NCI-H748 treated with DMSO at 0.1 percent for 48 hours (cell line): ENCODE measurements at places on chromosomes 11 and 22.

GRCh38 chr11:107655602-107656001 is 56.3 kb downstream of the SLN start:
- DNase-seq: no peak

DNA sequence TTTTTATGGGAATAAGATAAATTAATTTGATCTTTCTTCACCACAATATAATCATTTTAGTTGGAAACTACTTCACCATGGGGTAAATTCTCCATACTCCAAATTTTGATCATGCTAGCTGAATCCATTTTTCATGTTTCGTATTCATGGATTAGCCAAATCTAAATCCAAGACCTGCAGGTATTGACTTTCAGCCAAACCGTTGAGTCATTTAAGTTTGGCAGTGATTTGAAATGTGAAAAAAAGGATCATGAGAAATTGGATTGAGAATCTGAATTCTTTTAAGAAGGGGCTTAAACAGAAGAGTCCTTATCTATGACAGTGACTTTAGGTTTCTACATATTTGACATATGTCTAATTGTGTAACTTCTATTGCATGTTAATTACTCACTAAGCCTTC is 5.3 kb downstream of the GAS2 start:
- no peak for DNase-seq

- DNase-seq: no peak
Observed at GRCh38 chr11:117696540-117696939, 100.5 kb downstream of the DSCAML1 start.

GRCh38 chr11:5923427-5923776 is 18.6 kb upstream of the OR56A3 start:
- no peak for DNase-seq

GRCh38 chr22:35099883-35100282 is 33.9 kb downstream of the ISX start:
- no peak for DNase-seq

DNA sequence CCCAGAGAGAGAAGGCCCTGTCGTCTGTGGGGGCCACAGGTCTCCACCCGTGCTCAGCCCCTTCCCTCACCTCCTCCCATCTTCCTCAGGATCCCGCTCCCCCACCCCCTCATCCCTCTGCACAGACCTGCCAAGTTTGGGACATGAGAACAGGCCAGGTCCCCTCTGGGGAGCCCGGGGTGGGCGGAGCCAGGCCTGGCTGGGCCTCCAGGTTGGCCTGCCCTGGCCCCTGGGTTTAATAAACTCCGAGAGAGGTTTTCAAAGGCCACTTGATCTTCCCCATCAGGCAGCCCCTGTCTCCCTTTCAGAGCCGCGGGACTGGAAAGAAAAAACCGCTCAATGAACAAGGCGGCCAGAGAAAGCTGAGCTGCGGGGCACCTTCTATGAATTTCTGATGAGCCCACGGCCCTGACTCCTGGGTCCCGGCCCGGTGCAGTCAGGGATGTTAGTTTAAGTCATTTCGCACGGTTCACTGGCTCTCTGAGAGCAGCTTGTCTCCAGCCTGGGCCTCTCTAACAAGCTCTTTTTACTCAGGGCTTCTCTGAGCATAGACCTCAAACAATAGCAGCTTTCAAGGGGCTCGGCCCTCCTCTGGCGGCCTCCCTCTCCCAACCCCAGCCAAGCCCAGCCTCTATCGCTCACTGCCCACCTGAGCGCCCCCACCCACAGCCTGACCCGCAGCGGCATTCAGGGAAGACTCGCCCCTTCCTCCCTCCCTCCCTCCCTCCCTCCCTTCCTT is 64.8 kb downstream of the RPUSD4 start:
- DNase-seq: peak; percentile 21

DNA sequence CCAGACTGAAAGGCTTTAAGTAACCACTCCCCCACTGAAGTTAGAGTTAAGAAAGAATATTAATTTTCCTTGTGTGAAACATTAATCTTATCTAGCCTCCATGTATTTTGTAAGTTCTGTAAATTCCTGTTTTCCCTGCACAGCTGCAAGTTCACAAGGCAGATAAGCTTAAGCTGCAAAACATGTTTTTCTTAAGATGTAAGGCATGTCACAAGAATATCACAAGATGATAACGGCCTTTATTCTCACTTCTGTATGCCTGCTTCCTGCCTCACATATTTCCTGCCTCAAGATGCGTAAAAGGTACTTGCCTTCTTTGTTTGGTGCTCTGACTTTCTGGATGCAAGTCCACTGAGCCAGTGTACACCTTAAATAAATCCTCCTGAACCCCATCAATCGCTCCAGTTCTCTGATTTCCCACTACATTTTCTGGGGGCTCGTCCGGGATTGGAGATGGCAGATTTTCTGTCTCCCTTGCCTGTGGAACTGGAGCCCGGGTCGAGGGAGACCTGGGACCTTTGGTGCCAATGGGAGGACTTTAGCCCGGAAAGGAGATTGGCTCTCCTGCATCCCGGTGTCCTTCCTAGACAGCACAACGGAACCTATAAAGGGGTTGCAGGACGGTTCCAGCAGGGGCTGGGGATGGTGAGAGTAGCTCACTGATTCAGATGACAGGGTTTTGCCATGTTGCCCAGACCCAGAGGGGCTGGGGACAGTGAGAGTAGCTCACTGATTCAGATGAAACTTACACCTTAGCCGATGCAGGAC is 30.2 kb downstream of the PPARA start:
- DNase-seq: no peak

- peak; percentile 11 for DNase-seq
Observed at GRCh38 chr11:85759915-85760314, 51.0 kb downstream of the SYTL2 start.

DNA sequence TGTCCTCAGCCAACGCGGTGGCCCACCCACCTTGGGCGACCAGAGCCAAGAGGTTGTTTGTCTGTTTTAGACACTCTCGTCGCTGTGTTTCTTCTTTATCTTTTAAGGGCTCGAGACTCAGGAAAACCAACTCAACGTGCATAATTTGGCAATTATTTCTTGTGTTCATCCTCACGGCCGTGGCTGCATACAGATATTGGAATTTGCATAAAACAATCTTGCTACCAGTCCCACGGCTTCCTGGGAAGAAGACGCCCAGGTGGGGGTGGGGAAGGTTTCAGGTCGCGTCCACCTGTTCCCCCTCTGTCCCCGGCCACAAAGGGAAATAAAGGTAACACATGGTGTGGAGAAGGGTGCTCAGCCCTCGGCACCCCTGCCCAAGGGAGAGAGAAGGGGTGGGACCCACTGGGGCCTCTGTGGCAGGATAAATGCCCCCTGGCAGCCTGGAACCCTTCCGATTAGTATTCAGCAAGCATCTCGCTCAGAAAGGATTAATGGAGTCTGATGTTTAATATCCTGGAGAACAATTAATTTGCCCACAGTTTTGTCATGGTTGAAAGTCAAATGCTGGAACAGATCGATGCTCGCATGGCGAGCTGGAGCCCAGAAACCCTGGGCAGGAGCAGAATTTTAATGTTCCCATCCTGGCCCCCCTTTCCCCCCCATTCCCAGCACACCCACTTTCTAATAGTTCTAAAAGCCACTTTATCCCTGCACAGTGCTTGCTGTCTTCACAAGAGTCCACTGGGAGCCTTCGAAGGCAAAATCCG is 359.7 kb downstream of the MN1 start:
- no peak for DNase-seq

GRCh38 chr11:75400146-75400865 is 988 bp downstream of the RPS3 start:
- no peak for DNase-seq

DNA sequence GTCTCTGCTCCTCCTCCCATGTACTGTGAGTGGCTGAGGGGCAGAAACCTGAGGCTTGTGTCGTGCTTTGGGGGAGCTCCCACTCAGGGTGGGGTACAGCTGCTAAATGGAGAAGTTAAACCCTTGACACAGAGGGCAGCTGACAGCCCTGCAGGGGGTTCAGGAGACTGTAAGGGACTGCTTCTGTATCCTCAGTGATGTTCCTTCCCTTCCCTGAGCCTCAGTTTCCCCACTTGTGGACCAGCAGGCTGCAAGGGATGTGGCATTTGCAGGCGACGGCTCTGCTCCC is 15.6 kb downstream of the SYNGR1 start:
- DNase-seq: no peak

DNA sequence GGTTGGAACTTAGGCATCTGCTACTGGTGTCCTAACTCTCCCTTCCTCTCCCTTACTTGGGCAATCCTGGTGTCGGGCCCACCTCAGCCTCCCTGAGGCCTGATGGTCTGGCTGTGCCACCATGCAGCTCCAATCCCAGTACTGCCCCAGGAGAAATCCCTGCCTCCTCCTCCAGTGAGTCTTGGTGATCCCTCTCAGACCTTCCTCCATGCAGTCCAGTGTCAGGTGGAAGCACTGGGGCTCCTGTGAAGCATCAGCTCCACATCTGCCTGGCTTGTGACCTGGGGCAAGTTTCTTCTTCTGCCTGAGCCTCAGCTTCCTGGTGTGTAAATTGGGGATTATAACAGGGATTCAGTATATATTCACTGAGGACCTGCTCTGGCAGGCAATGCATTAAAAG is 1.8 kb upstream of the PELI3 start:
- no peak for DNase-seq

GRCh38 chr11:114832532-114833125 is 154.3 kb downstream of the NXPE2 start:
- peak; percentile 86 for DNase-seq

GRCh38 chr11:56910046-56910773 is 78.5 kb upstream of the OR5AK2 start:
- no peak for DNase-seq

- no peak for DNase-seq
Observed at GRCh38 chr11:17736579-17736893, 2.0 kb downstream of the KCNC1 start.

GRCh38 chr22:31818481-31819392 is 64.9 kb downstream of the DEPDC5 start:
- DNase-seq: no peak

DNA sequence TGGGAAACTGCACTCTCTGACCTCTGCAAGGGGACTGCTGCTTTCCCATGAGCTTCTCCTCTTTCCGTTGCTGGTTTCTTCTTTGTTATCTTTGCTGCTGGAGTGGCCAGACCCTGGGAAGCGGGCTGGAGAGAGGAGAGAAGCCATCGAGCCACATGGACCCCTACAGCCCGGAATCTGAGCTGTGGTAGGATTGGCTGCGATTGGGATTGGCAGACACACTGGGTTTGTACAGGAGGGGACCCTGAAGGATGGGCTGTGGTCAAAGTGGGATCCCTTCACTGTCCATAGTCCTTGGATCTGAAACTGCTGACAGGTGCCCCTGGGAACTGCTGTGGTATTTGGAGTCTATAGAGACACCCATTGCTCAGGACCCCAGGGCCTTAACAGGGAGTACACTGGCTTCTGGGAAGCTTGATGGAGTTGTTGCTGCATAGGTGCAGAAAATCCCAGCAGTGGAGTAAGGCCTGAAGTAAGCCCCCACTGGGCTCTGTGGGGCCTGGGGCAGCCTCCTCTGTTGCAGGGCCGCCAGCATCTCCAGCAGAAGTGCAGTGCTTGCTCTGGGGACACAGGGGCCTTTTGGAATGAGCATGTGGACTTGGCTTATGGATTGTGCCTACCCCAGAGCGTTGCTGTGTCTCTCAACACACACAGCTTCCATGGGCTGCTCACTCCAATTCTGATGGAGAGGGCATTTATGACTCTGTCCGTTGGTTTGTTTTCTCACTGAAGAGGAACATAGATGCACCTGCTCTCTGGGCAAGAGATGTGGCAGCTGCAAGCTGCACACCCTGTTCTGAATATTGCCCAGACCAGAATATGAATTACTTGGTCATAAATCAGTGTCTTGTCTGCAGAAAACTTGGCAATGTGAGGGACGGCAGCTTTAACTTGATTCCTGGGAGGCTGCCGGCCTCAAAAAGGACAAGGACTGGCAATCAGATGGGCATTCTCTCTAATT is 32.0 kb downstream of the BCR start:
- DNase-seq: peak; percentile 18

GRCh38 chr11:122727101-122727929 is 71.8 kb downstream of the UBASH3B start:
- DNase-seq: no peak

DNA sequence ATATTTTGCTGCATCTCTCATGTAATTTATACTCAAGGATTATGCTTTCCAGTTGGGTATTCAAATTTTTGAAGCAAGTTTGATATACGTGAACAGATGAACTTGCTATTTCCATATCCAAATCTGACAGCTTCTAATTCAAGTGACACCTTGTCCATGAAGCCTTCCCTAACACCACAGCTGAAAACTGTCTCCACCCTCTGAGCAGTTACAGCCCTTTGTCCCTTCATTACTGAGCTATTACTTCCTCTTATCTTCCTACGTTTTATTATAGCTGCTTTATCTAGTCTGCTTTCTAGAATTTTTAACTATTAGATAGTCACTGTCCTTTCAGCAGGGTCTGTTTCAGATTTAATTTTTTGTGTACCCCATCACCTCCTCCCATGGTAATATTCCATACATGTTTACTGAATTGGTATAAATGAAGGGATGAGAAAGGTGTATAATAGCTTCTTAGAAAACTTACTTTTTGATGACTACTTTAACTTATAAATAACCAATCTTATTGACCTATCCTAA is 13.3 kb upstream of the PRSS23 start:
- DNase-seq: no peak

DNA sequence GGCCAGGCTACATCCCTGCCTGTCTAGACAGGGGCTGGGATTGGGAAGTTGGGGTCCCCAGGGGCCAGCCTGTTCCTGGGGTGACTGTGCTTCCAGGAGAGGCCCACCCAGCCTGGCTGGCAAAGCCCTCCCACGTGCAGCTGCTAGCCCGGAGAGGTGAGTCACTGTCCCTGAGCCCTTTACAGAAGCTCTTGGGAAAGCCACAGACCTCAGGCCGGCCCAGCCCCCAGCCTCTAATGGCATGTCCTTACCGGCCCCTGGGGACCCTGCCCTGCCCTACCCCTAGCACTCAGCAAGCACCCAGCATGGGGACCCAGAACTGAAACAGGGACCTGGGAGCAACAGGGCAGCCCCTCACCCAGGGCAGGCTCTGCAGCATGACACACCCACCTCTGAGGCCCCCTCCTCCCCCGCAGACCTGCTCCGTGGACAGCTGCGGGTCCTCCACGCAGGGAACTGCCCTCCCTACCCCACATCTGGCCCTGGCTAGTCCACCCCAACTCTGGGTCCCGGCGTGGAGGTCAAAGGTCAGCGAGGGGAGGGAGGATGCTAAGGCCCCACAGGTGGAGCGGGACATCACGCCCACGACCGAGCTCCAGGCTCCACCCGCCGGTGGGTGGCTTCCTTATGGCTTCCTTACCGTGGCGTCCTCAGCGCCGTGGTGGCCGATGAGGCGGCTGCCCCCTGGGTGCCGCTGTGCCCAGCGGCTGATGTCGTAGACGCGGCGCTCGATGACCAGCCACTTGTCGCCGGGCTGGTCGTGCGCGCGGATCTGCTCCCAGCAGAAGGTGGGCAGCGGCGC is 615 bp downstream of the FADS3 start:
- no peak for DNase-seq

DNA sequence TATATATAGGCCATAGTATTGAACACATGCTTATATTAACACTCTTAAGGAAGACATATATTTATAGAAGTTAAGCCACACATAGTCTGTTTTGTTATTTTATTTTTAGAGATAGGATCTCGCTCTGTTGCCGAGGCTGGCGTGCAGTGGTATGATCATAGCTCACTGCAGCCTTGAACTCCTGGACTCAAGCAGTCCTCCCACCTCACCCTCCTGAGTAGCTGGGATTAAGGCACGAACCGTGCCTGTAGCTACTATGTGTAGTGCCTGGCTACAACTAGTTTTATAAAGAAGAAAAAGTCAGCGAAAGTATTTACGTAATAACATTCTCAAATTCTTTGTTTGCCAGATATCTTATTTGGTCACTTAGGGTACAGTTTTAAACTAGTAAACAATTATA is 5.6 kb upstream of the UCP2 start:
- no peak for DNase-seq

- peak; percentile 93 for DNase-seq
Observed at GRCh38 chr11:117907276-117908108, 21.7 kb downstream of the TMPRSS13 start.

GRCh38 chr11:66969584-66970225 is 5.4 kb upstream of the C11orf86 start:
- DNase-seq: no peak
